SIG-M5 (cell line): ENCODE measurements at places on chromosomes 3 and 15.

DNA sequence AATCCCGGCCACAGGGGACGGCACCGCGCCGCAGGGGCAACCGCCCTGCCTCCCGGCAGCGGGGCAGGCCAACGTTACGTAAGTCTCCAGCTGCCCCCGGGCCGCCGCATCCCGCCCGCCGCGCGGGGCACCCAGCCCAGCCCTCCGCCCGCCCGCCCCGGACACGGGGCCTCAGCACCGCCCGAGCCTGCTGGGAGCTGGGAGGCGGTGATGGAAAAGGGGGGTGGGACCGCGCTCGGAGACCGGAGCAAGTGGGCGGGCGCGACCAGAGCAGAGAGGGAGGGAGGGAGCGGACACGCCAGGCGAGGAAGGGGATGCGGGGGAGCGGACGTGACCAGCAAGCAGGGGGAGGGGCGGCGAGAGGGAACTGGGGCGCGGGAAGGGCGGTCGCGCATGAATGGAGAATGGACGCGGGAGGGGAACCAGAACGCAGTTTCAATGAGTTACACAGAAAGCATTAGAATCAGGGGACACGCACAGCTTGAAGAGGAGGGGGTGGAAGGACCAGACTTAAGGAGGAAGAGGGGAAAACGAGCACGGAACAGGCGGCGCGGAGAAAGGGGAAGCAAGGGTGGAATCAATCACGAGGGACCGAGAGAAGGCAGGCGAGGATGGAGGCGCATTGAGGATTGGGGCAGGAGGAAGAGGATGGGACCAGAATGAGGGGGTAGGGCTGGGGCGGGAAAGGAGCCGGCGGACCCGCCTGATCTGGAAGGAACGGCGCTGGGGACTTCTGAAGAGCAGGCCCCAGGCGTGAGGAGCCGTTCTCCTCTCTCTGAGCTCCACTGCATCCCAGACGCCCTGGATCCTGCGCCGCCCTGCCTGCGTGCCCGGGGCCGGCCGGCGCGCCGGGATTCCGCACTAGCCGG is 559 bp downstream of the PKM start:
- no peak for DNase-seq

DNA sequence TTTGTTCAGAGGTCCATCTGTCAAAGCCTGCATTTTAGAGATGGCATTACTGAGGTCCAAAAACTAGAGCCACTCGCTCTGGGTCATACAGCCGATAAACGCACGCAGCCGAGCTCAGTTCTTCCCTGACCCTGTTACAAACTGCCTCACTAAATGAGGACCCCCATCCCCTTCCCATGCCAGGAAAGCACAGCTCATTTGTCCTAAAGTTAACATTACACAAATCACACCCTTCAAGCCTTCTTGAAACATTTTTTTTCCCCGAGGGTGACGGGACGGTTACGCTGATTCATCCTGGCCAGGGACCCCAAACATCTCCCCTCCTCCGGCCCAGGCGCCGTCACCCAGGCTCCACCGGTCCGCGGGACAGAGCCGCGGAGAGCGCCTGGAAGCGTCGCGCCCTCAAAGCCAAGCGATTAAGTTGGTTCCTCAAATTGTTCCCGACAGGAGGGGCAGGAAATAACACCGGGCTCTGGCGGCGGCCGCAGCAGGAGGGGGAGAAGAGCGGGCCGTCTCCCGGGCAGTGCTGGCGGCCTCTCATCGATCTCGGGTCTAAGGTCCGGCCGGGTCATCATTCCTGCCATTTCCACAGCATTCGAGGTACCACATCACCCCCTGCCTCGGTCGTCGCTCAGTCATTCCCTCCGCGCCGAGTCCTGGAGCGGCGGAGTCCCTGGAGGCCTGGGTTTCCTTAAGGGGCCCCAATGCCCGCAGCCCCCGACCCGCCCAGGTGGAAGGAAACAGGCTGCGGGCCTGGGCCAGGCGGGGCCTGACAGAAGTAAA is 619 bp upstream of the CMTM8 start:
- no peak for DNase-seq

- no peak for DNase-seq
Observed at GRCh38 chr3:48989126-48989795, 780 bp upstream of the P4HTM start.

DNA sequence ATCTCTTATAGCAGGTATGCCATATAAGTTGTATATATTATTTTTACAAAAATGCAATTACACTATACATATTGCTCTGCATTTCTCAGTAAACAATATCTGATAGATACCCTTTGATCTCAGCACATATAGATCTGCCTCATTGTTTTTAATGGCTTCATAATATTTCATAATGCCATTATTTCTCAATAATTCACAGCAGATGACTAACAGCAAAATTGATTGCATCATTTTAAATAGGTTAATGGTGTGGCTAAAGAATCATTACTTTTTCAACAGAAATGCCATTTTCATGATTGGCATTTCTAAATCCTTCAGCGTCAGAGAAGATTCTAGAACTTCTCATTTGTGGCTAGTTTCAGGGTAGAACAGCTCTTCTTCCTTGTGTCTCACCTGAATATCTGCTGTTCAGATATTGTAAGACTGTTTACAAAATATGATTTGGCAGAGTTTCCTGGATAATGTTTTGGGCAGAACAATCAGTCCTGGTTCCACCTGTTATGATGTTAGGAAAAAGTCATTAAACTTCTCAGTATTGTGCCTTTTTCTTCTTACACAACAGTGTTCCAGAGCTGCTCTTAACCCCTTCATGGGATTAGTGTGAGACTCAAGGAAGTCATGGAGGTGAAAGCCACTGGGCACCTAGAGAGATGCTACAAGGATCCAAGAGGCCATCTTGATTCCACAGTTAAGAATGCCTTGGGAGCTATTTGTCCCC is 397.6 kb upstream of the THBS1 start:
- no peak for DNase-seq

- DNase-seq = no peak
Observed at GRCh38 chr3:28399206-28399605, 50.6 kb upstream of the AZI2 start.

GRCh38 chr15:80188251-80188650 is 35.5 kb downstream of the FAH start:
- no peak for DNase-seq

DNA sequence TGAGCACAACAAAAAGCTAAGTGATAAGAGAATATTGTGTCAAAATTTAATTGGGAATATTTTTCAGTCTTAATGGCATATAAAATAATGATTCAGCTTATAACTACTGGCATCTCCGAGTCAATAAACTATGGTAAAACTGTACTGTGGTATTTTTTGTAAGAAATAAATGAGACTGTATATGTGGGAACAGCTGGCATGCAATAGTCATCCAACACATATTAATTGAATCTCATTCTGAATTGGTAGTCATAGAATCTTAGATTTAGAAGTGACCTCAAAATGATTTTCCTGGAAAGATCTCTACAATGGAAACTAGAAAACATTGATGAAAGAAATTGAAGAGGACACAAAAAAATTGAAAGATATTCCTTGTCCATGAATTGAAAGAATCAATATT is 133.4 kb upstream of the SLC7A14 start:
- no peak for DNase-seq

GRCh38 chr15:56454836-56455235 is 10.1 kb downstream of the MNS1 start:
- DNase-seq = no peak

DNA sequence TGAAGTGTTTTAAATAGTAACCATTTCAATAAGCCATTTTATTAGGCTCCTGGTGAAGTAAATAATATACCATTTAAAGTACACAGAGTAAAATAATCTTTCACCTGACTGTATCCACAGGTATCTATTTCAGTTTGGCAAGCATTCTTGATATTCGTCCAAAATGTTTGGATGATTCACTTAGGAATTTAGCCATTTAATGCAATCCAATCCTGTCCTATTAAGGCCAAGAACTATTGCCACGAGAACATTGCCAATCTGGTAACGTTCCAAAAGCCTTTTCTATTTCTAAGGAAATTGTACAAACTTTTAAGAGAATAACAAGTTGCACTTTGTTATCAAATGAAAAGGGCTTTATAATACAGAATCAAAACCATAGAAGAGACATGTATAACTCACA is 209.8 kb upstream of the THRB start:
- no peak for DNase-seq

DNA sequence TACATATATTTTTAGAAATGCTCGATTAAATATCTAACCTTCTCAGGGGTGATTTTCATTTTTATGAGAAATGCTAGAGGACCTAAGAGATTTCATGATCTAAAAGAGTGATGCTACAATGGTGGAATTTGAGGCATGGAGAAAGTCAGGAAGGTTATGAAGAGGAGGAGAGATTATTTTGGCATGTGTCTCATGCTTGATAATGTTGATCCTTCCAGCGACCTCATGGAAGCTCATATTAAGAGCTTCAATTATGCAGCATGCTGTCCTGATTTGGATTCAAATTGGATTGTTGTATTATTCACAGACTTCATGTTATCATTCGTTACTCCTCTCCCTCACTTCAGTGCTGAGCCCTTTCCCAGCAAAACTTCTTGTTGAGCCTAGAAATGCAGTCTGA is 112.5 kb downstream of the RAP2B start:
- DNase-seq = no peak

GRCh38 chr15:34795267-34796081 is at the start of gene ACTC1:
ACTC1 (minus strand) TSS chr15:34795549; CDS start chr15:34794808, 741 bp downstream.
- DNase-seq = no peak
